ENCODE measurements at places on chromosomes 1 and 21.
A peak's percentile ranks its signal among the peaks of the same experiment; 100 is the strongest.

GRCh38 chr1:27004471-27005165 lies 8.0 kb downstream of the TENT5B start:
- no peak for DNase-seq

GRCh38 chr1:246608616-246609376 lies 42.5 kb downstream of the CNST start:
- DNase-seq: no peak

GRCh38 chr1:158333405-158334155 lies 2.2 kb upstream of the CD1B start:
- no peak for DNase-seq

DNA sequence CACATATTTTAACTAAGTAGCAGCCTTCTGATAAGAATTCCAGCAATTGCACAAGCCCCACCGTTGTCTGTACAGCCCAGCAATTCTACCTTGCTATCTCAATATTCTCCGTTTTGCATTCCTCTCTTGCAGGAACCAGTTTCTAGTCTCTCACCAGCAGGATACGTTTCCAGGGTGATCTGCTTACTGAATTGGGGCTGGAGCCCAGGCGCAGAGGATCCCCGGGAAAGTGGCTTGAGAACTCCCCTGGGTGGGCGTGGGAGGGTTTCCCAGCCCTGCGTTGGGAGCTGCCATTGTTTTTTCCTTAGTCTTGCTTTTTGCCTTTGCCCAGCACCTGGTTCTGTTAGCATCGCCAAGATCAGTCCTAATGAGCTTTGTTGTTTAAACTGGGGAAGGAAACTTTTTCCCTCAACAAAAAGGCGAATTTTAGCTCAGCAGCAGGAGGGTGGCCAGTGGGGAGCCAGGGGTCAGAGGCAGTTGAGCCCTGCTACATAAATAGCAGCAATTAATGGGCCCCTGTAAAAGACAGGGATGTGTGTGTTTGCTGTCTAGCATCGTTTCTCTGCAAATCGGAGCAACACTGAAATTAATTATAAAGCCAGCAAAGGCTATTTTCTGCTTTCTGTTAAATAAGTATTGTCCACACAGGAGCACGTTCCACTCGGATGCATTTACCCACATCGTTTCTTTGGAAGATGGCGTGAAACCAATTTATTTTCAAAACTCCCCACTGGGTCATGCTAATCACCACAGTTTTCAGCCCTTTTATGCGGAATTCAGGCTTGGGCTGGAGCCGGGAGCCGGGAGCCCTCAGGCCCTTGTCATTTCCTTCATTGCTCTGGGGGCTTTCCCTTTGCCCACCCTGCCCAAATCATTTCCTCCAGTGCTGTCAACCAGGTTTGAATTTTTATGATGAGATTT lies 36.6 kb downstream of the HUNK start:
- no peak for DNase-seq

- DNase-seq: no peak
Measured at GRCh38 chr1:212860713-212861581, 2.9 kb downstream of the FLVCR1 start.

DNA sequence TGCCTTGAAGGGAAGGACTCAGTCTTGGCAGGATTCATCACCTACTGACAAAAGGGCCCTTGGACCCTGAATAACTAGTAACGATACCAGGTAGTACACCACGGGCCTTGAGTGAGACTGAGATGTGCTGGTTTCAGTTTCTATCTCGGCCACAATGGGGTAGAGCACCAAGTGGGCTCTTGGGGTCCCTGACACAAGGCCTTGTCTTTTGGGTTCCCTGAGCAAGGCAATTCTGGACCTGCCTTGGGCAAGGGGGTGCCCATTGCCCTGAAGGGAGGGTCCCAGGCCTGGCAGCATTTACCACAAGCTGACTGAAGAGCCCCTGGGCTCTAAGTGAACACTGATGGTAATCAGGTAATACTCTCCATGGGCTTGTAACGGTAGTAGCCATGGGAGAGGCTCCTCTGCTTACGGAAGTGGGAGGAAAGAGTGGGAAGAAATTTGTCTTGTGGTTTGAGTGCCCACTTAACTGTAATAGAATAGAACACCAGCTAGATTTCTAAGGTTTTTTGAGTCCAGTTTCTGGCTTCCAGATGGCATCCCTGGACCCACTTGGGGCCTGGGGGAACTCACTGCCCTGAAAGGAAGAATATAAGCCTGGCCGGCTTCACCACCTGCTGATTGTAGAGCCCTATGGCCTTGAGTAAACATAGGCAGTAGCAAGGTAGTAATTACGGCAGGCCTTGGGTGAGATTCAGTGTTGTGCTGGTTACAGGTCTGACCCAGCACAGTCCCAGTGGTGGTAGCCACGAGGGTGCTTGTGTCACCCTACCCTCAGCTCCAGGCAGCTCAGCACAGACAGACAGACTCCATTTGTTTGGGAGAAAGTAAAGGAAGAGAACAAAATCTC lies 58.5 kb downstream of the WDR4 start:
- no peak for DNase-seq

DNA sequence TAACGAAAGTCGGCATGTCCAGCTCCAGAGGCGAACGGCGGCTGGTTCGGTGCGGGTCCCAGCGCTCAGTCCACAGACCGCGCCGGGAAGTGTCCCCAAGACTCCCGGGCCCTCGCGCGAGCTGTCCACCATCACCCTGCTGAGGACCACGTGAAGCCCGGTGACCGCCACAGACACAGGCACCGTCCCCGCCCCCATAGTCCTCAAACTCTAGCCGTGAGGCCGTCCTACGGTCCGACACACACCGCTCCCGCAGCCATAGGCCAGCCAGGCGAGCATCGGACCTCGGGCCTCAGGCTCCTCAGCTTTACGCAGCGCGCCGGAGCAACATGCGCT lies 535 bp downstream of the SETD4 start:
- DNase-seq: no peak

- DNase-seq: no peak
Measured at GRCh38 chr1:169970114-169970513, 76.4 kb upstream of the SCYL3 start.

- DNase-seq: no peak
Measured at GRCh38 chr1:2151252-2151651, 43.3 kb downstream of the FAAP20 start.

DNA sequence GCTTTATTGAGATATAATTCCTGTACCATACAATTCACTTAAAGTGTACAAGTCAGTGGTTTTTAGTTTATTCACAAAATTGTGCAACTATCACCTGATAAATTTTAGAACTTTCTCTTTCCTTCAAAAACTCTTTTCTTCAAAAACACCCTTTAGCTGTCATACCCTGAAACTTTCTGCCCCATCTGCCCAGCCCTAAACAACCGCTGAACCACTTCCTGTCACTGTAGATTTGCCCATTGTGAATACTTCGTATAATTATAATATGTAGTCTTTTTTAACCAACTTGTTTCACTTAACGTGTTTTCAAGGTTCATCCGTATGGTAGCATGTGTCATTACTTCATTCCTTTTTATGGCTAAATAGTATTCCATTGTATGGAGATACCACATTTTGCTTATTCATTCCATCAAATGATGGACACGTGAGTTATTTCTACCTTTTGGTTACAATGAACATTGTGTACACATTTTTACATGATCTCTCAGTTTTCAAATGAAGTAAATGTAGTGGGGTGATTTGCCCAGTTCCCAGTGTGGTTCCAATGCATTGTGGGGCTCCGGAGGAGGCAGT lies 37.9 kb downstream of the WNT4 start:
- DNase-seq: no peak

DNA sequence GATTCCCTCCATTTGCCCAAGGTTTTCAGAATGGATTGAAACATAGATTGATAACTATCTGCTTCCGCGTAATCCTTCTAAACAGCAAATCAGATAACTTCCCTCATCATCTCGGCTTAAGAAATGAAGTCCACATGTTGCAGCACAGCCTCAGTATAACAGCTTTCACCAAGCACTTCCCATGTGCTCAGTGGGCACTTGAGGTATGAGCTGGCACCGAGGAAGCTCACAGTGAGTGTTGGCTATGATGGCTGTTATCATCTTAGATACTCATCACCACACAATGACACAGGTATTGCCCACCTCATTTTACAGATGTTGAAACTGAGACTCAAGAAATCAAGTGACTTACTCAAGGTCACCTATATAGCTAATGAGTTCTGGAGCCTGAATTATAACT lies 43.2 kb downstream of the RCSD1 start:
- no peak for DNase-seq

- DNase-seq: no peak
Measured at GRCh38 chr1:205260948-205261732, 33.4 kb downstream of the TMCC2 start.

DNA sequence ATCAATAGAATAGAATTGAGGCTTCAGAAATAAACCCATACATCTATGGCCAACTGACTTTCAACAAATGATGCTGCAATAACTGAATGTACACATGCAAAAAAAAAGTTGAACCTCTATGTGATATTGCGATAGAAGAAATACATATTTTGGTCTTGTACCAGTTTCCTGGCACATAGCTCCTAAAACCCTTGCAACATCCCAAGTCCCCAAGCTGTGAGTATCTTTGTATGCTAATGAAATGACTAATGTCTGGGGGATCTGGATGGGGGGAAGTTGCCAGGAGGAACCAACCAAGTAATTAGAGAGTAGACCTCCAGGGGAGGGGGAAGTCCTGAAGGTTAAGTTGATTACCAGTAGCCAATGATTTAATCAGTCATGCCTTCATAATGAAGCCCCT lies 24.4 kb downstream of the BLZF1 start:
- DNase-seq: no peak

- DNase-seq: peak; percentile 60
Measured at GRCh38 chr1:156746728-156747631, 4.5 kb downstream of the HDGF start.

- no peak for DNase-seq
Measured at GRCh38 chr1:207140536-207140935, 36.5 kb downstream of the C4BPA start.

DNA sequence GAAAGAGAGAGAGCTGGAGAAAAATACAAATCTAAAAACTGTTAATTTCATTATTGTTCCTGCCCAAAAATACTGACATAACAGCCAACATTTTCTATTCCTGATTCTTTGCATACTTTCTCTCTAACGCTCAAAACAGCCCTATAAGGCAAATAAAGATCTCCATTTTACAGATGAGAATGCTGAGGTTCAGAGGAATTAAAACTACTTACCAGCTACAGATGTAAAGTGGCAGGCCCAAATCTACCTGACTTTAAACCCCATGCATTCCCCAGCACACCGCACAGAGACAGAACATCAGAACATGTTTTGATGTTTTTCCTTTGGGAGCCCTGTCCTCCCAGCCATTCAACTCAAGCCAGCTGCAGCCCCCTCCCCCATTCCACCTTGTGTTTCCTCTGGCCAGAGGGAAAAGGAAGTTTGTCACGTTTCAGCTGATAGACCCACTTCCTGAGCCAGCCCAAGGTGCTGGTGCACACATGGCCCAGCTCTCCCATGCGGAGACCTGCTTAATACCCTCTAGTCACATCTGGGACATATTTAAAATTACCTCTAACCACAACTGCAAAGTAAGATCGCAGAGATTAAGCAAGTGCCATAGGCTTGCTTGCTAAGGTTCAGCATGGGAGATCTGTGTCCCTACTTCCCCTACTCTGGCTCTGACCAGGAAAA lies 133.1 kb upstream of the NFIA start:
- no peak for DNase-seq

DNA sequence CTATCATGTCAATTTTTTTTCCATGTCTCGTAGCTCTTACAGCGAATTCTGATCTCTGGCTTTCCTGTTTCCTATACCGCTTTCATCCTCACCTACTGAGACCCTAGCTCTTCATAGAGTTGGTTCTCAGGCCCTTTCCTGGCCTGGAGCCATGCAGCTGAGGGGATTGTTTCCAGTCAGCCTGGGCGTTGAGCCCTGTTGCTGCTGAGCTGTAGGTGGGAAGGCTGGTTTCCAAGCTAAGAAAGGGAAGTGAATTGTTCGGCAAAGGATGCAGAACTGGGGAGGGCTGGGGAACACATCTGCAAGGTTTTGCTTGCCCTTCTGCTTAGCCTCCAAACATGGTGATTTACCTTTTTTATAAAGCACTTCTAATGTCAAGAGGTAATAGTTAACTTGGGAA lies 41.5 kb downstream of the SPATA46 start:
- DNase-seq: no peak

- DNase-seq: no peak
Measured at GRCh38 chr1:158101927-158102326, 78.8 kb upstream of the CD1D start.

- DNase-seq: no peak
Measured at GRCh38 chr1:244405856-244406255, 45.9 kb downstream of the ADSS2 start.

DNA sequence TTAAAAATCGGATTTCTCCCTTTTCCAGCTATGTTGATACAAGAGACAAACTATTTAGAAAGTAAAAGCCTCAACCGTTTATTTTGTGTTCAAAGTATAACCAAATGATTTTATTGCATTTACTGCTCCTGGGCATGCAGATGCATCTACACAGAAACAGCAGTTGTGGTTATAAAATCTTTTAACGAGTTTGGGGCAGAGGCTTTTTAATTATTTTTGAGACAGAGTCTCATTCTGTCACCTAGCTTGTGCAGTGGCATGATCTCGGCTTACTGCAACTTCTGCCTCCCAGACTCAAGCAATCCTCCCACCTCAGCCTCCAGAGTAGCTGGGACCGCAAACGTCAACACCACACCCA lies 33.6 kb downstream of the ZNF496 start:
- DNase-seq: no peak

- no peak for DNase-seq
Measured at GRCh38 chr1:210464519-210465039, 135.9 kb downstream of the HHAT start.

GRCh38 chr1:85975912-85976371 lies 180.6 kb downstream of the COL24A1 start:
- no peak for DNase-seq

DNA sequence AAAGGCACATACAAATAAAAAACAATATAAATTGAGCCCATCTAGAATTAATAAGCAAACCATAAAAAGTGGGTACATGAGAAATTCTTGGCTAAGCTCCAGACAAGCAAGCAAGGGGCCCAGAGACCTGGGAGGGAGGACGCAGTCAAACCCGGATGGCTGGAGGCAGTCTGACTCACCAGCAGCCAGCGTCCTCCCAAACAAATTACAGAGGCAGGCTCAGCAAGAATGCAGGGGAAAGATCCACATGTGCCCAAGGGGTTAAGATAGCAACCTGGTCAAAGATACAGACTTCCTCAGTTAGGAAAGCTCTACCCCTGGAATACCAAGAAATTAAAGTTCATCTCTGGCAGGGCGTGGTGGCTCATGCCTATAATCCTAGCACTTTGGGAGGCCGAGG lies 7.4 kb upstream of the TIAM1 start:
- no peak for DNase-seq

- DNase-seq: no peak
Measured at GRCh38 chr1:59695252-59695651, 119.5 kb upstream of the HOOK1 start.

DNA sequence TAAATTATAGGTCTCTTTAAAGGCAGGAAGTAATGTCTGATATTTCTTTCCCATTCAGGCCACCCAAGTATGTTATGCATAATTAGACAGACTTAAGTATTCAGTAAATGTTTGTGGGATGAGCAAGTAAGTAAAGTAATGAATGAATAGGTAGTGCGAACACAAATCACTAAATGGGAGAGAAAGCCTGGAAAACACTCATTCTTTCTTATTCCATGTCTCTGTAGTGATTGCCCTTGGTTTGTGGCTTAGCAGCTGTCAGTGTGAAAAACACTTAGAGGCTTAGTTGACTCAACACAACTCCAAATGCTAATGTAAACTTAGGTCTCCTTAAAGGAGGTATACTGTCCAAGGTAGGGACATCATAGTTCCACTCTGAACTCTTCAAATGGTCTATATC lies 182.5 kb downstream of the ZC3H11B start:
- DNase-seq: no peak

Measured in NCI-H1694 (cell line).